ENCODE measurements at places on chromosomes 5 and 9.

DNA sequence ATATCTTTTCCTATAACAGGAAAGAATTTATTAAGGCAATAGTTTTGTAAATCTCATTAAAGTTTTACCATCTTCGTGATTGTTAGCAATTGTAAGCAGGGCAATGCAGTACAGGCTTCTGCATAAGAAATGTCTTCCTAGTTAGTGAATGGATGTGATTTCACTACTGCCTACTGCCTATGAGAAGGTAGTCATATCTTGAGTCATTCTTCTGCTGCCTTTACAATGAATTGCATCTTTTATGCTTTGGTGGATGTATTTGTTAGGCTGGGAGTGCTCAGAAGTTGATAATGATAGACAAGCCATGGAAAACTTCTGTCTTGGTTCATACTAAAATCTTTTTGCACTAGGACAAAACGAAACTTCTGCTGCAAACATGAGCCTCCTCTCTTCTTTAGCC lies 128.0 kb downstream of the ADAMTSL1 start:
- DNase-seq: no peak

- DNase-seq: peak; percentile 56
Observed at GRCh38 chr9:1005043-1005667, 28.7 kb downstream of the DMRT3 start.

DNA sequence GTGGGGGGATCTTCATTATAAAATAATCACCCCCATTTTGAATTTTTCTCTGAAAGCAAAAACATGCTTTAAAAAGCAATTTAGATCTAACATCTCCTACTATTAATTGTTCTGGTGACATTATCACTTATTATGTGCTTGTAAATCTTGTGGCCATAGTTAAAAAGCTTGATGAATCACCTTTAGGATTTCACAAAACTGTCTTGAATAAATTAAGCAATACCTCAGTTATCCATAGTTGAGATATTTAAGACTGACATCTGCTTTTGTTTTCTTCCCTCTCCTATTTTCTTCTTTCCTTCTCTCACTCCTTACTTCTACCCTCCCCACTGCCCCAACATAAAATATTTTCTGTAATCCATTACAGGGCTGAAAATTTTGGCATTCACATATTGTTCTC lies 84.8 kb downstream of the SLC1A3 start:
- no peak for DNase-seq

DNA sequence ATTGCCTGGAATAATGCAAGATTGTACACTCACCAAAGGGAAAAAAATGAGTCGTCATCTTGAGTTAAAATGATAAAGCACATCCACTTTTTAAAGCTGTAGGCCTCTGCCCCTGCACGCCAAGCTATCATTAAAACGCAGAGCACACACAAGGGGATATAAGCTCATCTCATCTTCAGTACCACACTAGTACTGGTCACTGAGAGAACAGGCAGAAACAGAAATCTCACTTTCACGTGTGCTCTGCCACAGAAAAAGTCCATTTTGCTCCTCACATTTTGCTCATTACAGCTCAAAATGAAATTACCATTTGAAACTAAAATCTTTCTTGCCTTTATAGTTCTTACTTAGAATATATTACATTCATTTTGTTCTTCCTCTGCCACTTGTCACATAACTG lies 99.2 kb upstream of the SLC30A5 start:
- no peak for DNase-seq

GRCh38 chr5:1392801-1393565 lies 48.1 kb upstream of the CLPTM1L start:
- DNase-seq: no peak

- DNase-seq: no peak
Observed at GRCh38 chr5:110852541-110852940, 113.7 kb downstream of the SLC25A46 start.
